ENCODE measurements at places on chromosomes 7 and 10.
A peak's percentile ranks its signal among the peaks of the same experiment; 100 is the strongest.

DNA sequence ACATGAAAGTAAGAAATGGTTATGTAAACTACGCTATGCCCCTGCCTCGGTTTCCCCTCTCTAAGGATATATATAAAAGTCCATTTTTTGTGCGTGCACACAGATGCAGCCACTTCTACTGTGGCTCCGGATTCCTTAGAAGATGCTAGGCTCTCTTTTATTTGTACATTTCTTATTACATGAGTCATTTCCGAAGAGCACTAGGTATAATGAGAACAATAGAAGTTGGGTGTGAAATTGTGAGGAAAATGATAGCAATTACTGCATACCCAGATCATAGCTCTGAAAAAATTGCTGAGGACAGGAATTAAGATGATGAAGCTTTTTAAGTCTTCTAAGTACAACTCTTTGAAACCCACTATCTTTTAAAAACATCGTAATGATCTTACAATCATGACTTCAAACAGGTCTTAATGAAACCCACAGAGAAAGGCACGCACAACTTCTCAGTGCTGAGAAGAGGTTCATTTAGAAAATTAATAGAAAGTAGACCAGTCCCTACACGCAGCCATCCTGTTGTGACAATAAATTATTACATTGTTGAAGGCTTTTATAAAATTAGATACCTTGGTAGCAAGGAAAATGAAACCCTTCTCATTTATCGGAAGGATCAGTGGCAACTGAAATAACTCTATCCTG, 96.2 kb upstream of the FGFR2 start:
- no peak for DNase-seq

DNA sequence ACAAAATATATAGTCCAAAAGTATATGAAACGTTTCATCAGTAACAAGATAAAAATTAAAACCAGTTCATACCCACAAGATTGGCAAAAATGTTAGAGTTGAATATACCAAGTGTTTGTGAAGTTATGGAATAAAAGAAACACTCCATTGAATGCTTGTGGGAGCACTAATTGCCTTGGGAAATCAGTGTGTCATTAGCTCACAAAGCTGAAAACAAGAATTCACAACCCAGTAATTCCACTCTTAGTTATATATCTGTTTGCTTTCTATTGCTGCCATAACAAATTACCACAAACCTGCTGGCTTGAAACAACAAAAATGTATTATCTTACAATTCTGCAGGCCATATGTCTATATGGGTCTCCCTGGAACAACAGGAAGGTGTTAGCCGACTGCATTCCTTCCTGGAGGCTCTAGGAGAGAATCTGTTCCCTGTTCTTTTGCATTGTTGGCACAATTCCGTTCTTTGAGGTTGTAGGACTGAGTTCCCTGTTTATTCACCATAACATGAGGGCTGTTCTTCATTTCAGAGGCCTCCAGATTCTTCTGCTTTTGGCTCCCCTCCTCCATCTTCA, 45.7 kb downstream of the SEM1 start:
- no peak for DNase-seq

GRCh38 chr7:2958416-2959102, 85.1 kb downstream of the CARD11 start:
- DNase-seq, result no peak

GRCh38 chr7:26858735-26859134, 5.7 kb downstream of the SKAP2 start:
- no peak for DNase-seq

DNA sequence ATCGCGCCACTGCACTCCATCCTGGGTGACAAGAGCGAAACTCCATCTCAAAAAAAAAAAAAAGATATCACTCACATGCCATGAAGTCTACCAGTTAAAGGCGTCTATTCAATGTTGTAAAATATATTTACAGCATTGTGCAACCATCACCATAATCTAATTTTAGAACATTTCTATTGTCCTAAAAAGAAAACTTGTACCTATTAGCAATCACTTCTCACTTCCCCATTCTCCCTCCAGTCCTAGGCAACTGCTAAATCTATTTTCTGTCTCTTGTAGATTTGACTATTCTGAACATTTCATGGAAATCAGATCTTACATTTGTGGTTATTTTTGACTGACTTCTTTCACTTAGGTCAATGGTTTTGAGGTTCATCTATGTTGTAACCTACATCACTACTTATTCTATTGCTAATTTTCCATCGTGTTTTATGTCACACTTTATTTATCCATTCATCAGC, 25.2 kb upstream of the OTUD1 start:
- DNase-seq, result no peak

DNA sequence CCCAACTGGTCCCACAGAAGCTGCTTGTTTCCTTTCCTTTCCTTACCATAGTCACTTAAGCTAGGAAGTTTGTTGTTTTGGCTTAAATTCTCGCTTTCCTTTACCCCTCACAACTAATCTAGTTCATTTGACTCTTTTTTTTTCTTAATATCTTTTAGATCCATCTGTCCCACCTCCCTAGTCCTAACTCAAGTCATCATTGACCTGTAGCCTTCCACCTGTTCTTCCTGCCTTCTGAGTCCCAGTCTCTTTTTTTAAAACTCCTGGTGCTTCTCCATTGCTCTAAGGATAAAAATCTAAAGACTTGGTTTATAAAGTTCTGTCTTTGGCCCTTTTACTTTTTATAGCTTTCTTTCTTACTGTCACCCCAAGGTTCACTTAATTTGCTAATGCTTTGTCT, 47.6 kb downstream of the RALA start:
- DNase-seq, result no peak

- DNase-seq, result no peak
These were observed 196.5 kb upstream of the DGKB start for GRCh38 chr7:15099074-15099473.

DNA sequence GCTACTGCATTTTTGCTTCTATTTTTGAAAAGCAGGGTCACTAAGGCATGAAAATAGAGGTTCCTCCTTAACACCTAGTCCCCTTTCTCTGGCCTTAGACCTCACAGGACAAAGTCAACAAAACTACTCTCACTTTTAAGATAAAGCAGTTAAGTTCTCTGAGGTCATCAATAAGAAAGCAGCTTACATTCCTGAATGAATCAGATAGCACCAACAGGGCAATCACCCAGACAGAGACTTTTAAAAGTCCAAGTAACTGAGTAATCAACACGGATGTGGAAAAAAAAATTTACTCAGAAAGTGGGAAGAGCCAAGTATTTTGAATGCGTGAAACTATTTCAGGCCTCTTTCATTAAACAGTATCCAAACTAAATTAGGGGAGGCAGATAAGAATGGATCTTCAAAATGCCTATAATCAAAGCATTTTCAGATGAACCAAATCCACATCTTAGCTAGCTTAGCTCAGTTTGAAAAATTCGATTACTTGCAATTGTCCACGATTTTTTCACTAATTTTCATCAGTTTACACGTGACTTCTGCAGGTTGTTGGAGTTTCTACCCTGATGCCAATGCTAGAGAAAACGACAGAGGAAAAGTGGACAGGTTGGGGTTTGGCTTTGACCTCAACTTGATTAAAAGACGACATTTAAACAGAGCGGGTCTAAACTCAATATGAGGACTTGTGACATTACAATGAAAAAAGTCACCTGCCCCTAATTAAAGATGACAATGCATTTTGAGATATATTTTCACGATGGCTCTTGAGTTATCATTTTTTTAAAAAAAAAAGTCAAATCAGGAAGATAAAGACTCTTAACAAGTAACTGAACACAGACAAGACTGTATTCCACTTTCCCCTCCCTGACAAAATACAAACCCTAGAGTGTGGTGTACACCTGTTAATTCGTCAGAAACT, 1.6 kb downstream of the BEND7 start:
- DNase-seq, result no peak

DNA sequence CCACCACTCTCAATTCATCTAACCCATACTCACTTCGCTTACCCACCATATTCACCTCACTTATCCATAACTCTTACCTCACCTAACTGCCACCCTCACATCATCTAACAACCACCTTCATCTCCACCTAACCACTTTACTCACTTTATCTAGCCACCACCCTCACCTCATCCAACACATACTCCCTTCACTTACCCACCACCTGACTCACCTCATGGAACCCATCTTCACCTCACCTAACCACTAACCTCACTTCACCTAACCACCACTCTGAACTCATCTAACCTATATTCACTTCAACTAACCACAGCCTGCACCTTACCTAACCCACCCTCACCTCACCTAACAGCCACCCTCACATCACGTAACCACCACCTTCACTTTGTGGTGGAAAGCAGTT, 84.2 kb downstream of the VIPR2 start:
- DNase-seq, result no peak

DNA sequence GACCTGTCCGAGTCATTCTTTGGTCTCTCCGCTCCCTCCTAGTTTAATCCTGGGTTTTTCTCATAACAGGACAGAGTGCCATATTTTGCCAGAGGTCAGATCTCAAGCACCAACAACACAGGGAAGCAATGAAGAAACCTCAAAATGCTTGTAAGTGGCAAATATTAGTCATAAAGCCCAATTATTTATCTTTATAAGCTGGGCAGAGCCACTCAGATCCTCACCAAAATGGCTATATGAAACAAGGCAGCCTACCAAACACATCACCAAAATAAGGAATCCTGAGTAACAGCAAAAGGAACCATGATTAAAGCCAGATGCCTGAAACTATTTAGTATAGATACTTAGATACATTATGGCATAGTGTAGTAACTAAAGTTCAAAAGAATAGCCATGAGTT, 4.7 kb downstream of the ECD start:
- DNase-seq, result no peak

GRCh38 chr10:1377231-1377630, 321.0 kb downstream of the WDR37 start:
- DNase-seq, result no peak

- DNase-seq, result no peak
These were observed 9.6 kb downstream of the PDZD8 start for GRCh38 chr10:117365612-117366011.

- peak; percentile 39 for DNase-seq
These were observed 22.6 kb upstream of the AKR1C3 start for GRCh38 chr10:5071411-5072198.

- DNase-seq, result no peak
These were observed 33.4 kb downstream of the ZC3HAV1 start for GRCh38 chr7:139075871-139076686.

DNA sequence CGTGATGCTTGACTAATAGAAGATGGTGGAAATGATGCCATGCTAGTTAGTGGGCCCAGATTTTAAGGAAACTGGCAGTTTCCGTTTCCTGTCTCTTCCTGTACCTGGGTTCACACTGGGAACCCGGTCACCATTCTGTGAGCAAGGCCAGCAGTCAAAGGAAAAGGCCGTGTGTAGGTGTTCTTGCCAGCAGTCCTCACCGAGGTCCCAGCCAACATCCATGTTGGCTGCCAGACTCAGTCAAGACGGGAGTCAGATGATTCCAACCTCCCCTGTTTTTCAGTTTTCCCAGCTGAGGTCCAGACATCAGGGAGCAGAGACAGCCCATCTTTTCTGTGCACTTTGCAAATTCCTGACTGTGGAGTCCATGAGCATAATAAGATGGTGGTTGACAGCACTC, 15.2 kb upstream of the PILRB start:
- no peak for DNase-seq

DNA sequence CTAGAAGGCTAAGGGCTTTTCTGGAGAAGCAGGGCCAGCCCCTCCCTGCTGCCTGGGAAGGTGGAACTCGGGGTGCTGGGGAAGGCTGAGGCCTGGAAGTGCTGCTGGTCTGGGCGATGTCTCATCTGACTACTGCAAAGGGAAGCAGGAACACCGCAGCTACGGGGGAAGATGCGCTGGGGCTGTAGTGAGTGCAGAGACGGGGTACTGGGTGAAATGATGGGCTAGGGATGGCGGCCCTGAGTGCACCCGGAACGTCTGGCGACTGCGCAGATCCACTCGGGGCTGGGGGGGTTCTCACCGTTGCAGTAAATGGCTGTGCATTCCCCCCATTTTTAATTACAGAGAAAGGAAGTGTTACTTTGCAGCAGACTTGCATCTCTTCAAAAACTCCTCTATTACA, 195.4 kb upstream of the ADARB2 start:
- DNase-seq, result no peak

DNA sequence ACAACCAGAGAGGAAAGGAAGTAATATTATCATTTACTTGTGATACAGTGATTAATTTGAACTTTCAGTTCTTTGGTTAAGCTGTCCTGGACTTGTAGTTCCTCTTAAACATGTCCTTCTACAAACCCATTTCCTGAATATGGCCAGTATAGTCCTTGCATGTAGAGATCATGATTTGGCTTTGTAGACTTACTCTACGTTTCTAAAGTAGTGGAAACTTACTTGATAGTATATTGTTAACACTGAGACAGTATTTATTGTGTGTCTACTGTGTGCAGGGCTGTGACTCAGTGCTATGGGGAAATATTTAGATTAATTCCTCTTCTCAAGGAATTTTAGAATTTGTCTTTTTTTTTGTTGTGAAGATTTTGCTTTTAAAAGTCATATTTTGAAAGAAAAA, 109.5 kb downstream of the NRF1 start:
- no peak for DNase-seq

- no peak for DNase-seq
These were observed 21.7 kb upstream of the PRSS58 start for GRCh38 chr7:142279601-142280000.

DNA sequence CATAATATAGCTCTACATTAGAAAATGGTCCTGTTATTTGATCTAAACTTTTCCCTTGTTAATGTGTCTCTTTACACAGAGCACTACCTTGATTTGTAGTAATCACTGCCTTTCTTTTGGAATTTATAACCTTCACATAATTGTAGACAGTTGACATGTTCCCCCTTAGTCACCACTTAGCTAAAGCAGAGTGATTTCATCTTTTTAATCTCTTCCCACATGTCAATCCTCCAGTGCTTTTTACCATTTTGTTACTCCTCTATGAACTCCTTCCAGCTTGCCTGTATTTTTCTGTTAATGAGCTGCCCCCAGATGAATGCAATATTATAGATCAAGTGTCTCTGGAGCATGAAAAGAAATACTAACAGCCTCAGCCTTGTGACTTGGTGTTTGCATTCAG, 2.6 kb upstream of the PPP1R3A start:
- no peak for DNase-seq

GRCh38 chr10:43234471-43235041, 32.3 kb downstream of the RASGEF1A start:
- no peak for DNase-seq

DNA sequence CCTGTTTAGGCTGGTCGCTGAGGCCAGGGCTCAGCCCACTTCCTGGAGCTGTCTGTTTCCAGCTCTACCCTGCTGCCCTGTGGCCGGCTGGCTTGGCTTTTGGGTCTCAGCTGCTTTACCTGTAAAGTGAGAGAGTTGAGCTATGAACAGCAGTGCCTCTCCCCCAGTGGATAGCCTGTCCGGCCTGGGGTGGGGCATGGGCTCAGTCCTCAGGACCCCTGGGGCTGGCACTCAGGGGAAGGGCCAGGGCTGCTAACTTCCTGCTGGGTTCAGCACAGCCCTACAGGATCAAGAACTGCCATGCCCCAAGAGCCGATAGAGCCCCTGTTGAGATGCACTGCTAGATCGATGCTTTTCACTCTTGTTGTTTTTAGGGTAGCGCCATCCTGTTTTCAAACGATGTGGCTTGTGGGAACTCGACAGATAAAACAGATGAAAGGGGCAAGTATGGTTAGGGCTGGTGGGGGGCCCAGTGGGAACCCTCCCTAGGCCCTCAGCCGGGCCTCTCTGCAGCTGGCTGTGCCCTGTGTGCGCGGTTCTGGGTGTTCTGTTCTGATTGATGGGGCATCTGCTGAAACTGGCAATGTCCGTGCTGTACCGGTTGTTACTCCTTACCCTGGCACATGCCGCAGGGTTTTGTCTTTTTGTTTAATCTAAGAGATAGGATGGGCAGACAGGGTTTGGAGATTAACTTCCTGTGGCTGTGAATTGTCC, 10.0 kb upstream of the SFRP5 start:
- no peak for DNase-seq

Measured in urinary bladder (tissue), 4 donors.